ENCODE measurements at places on chromosomes 12 and 14.

DNA sequence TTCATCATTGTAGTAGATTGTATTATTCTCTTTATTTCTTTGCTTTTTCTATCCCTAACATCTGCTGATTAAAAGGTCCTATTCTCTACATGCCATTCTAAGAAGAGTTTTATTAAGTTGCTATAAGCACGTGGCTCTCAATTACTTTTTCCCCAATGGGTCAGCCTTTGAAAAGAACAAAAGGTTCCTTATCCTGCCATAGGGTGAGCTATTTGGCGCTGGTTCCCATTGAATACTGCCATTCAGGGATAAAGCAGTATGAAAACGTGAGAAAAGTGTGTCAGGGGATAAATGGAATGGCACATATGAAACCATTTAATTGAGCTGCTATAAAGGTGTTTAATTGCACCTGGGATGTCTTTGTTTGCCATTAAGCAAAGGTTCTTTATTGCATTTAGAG, 80.9 kb downstream of the SYNE2 start:
- no peak for DNase-seq

DNA sequence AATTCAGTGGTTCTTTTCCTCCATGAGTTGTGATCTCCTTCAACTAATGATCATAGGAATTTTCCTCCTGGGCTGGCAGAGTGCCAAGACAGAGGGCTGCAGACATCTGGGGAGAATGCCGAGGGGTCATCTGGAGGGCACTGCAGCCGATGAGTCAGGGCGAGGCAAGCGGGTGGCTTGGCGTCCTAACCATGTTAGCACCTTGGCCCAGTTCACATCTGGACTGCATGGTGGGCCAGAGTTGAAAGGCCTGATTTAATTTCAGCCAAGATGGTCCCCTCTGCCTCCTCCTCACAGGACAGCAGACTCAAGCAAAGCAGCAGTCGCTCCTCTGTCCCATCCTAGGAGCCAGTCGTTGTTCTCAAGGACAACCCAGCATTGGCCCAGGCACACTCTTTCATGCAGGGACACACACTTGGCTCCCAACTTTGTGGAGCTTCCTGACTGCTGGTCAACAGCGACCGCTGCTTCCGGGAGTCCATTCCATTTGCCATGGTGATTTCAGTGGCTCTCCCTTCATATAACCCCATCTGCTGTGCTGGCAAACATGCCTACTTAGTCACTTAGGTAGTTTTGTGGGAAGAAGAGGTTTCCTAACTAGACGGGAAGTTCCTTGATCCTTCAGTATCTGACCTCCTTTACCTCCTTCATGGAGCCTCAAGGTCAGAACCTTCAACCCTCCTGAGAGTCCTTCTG, 161.8 kb downstream of the TTC8 start:
- DNase-seq = peak; percentile 79

DNA sequence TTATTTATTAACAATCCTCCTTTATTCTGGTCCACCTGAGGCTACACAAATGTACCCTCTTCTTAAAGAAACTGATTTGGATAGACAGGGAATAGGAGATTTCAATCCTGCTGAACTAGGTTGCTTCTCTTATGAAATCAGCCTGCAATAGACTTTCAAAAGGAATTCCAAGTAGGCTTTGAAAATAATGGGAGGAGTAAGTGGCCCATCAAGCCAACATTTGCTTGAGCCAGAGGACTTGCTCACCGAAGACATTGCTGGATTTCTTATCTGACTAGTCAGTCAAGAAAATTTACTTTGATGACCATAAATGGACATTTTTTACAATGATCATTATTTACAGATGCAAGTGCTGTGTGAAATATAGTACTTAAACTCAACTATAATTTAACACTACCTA, 82.8 kb upstream of the RASSF8 start:
- no peak for DNase-seq

- no peak for DNase-seq
Measured at GRCh38 chr14:104897330-104898194, 27.1 kb upstream of the PLD4 start.

GRCh38 chr12:70091021-70091521, 152.2 kb upstream of the CNOT2 start:
- DNase-seq = no peak

DNA sequence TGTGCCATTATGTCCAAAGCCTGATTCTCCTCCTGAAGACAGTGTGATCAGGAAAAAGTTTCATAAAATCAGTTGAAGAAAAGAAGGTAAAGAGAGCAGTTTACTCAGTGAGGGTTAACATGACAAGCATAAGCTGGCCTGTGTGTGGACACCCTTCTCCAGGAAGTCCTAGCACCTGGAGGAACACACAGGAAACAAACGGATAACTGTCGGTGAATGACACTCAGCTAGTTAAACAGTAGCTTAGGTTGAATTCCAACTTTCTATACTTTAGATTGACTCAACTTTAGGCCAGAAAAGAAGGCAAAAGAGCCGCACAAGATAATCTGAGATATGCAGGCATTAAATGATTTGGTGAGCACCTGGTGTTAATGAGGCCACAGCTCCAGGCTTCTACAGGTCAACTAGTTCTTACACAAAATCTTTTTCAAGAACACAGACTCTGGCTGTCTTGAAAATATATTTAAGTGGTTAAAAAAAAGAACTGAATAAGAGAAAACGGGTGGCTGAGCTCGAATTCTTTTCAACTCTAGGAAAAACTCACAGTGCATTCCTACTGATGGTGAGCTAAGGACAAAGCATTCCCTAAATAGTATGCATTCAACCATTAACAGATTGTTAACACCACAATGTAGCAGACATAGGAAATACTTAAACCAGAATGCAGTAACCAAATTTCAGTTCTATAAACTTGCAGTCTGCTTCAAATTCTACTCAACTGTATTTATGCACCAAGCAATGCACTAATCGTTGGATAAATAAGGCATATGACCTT, 56.9 kb upstream of the TSPAN8 start:
- no peak for DNase-seq

DNA sequence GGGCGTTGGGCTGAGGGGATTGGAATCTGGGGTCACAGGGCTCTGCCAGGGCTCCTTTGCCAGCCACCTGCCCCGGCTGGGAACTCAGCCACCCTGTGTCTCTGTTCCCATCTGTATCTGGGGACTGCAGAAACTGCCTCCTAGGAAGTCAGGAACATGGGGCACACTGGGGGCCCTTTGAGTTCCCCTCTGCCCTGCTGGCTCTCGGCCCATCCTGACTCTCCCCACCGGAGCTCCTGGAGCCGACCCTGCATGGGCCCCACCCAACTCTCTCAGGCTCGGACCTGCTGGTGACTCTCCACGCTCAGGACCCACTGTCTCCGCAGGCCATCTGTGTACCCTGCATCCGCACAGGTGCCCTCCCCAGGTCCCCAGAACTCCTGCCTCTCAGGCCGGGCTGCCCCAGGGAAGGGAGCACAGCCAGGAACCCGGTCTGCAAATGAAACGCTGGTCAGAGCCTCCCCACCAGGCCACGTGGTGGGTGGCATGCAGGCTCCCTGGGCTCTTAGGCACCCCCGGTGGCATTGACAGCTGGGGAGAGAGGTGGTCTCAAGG, 82.8 kb downstream of the KIF26A start:
- no peak for DNase-seq

DNA sequence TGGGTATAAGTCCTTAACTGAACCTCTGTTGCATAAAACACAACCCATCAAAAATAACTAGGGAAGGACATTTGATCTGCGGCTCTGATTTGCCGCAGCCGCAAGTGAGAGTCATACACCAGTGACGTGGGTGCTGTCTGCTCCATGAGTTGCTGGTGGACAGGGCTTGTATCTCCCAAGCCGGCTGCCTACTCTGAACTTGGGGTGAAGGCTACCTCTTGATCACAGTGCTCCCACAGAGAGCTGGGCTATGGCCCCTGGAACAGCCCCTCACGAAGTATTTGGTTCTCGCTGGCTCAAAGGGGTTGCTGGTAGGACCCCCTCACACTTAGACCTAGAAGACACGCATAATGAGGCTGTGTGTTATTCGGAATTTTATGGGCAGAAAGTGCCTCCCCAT, 118.8 kb downstream of the TMEM132C start:
- DNase-seq = no peak

GRCh38 chr12:64293654-64294364, 71.7 kb upstream of the KICS2 start:
- DNase-seq = no peak

DNA sequence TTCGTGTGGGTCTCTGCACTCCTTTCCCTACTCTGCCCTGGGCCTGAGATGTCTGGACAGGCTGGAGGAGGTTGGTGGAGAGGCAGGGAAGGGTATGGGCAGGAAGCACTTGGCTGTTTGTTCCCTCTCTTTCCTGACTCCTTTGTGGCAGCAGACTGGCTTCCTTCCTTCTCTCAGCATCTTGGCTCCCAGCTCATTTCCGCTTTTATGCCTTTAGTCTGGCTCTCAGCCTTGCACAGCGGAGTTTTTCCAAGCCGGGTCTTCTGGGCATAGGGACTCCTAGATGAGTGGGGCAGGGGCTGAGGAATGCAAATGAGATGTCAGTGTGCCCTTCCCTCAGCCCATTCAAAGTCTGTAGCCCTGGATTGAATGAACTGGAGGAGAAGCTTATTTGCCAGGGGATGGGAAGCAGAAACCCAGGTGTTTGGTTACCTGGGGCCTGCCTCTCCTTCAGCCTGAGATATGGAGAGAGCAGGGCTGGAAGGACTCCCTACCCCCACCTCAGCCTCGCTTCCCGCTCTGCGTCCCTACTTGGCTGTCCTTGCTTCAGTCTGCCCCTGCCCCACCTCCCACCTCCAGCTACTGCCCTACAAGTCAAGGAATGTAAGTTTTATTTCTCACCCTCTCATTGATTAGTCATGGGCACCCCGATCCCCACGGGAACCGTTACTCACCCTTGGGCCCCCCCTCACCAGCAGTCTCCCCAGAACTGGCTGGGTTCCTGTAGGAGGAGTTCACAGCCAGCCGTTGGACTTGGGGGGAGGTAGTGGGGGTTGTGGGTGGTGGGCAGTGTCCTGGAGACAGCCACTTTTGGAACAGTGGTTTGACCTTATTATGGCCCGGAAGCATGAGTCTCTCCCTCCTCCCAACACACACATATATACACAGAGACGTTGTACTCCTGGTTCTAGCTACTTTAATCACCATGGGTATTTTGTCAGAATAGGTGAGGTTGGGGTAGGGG, 9.3 kb upstream of the ITGA5 start:
- peak; percentile 74 for DNase-seq

GRCh38 chr12:25725470-25725869, 172.4 kb upstream of the LMNTD1 start:
- no peak for DNase-seq

DNA sequence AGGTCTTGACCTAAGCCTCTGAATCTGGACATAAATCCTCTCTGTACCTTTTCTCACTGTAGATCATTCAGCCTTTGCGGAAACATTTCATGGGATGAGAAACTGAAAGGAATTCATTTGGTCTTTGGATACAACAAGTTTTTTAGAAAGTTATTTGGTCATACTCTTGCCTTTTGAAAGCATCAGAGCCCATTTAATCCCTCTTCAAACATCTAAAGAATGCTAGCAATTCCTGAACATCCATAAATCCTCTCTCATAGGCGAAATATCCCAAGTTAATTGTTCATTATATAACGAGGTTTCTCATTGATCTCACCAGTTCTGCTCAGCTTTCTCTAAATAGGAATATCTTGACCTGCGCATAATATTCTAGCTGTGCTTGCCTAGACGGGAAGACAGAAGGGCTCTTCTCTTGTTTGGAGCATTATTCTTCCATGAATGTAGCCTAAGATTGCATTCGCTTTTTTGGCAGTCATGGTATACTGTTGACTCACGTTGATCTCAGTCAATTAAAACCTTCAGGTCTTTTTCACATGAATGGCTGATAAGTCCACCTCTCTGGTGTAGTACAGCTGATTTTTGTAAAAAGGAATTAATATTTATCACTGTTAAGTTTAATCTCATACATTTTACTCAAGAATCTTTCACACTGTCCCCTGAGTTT, 24.1 kb downstream of the NTN4 start:
- DNase-seq = no peak

DNA sequence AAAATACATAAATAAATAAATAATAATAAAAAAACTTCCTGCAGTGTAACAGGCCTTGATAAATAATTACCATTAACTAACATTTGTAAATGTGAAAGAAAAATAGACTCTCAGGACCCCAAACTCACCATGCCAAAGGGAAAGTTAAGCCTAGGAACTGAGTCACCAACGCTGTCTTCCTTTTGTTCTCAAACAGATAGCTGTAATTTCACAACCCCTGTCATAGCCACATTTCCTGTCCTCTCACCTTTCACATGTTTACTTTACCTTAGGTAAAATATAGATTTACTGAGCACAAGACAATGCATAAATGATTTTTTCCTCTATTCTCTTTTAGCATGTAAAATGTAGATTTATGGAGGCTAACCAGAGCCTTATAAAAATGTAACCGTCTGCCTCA, 35.9 kb upstream of the CHST11 start:
- DNase-seq = no peak

DNA sequence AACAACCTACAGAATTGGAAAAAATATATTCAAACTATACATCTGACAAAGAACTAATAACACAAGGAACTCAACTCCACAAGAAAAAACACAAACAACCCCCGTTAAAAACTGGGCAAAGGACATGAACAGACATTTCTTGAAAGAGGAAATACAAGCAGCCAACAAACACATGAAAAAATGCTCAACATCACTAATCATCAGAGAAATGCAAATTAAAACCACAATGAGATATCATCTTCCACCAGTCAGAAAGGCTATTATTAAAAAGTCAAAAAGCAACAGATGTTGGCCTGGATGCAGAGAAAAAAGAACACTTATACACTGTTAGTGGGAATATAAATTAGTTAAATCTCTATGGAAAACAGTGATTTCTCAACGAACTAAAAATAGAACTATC, 82.6 kb upstream of the CCDC91 start:
- DNase-seq = no peak

Measured in astrocyte of the spinal cord (primary cell).